ENCODE measurements at places on chromosomes 7 and 10.

- no peak for DNase-seq
These were observed 70.5 kb upstream of the FOXP2 start for GRCh38 chr7:114343949-114344708.

DNA sequence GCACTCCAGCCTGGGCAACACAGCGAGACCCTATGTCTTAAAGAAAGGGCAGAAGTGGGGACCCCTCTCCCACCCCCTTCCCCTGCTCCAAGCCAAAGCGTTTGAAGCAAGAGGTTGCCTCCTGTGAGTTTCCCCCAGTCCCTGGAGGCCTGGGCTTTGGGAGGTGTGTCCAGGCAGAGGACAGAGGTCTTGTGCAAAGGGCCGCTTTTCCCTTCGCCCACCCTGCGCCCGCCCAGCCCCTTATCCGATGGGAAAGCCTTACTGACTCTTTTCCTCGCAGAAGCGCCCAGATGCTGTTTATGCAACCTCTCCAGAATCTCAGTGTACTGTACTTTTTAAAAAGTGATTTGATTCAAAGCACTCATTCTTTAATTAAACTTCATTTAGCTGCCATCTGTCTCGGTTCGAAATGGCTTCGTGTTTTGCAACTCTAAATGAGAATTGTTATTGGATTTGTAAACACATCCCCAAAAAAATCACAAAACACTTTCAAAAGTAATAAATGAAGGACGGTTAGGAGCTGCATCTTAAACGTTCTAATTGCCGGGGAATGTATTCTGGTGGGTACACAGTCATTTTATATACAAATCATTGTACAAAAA is 50.5 kb upstream of the GTF2I start:
- no peak for DNase-seq

GRCh38 chr10:115989621-115990020 is 283.4 kb downstream of the GFRA1 start:
- no peak for DNase-seq

DNA sequence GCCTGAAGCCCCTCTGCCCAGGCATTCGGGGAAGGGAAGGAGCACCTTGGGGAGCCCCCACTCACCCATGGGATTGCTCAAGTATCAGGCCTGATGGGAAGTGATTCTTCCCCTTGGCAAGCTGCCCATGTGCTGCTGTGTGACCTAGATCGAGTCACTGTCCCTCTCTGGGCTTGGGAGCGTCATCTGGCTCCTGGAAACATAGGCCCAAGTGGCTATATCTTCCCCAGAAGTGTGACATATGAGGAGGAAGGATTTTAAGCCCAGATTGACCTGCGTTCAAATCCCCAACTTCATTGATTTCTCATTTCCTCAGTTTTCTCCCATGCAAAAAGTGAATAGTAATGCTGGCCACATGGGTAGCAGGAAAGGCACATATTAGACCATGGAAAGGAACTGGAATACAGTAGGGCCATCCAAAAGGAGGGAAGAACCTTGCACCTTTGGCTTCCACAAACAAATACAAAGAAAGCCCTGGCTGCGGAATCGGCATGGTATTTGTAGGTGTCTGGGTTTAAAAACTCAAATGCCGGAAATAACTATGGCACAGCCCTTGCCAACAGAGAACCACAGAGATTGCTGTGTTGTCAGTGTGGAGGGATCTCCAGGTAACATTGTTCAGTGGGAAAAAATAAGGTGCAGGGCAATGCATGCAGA is 169.5 kb upstream of the ZMIZ1 start:
- DNase-seq, result no peak

DNA sequence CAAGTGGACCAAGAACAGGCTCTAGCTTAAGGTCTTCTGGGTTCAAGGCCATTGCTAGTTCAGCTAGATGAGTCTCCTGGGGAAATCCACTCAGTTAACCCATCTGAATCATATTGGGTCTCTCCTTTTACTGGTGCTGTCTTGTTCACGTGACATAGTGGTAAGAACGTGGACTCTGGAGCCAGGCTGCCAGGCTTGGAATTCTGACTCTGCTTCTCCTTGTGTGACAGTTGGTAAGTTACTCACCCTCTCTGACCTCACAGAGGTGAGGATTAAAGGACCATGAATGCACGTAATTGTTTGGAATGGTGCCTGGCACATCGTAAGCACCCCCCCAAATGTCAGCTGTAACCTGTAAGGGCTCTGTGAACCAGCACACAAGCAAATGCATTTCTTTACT is 9.7 kb upstream of the CALU start:
- no peak for DNase-seq

GRCh38 chr7:121510302-121510701 is 114.2 kb upstream of the FAM3C start:
- DNase-seq, result no peak

- DNase-seq, result no peak
These were observed 48.2 kb downstream of the ARID5B start for GRCh38 chr10:61949687-61950086.

Data from endothelial cell (in vitro differentiated cells).